ENCODE measurements at places on chromosomes 6 and 20. TPM values are rescaled to one million over a fixed set of nuclear protein-coding genes. Genes with fewer than 3 reads are reported as not detected.
A peak's percentile ranks its signal among the peaks of the same experiment; 100 is the strongest.

GRCh38 chr20:32441638-32442037, 83.5 kb downstream of the ASXL1 start:
- DNase-seq, result no peak

- no peak for DNase-seq
These were observed 911.4 kb upstream of the FLRT3 start for GRCh38 chr20:15248618-15249395.

DNA sequence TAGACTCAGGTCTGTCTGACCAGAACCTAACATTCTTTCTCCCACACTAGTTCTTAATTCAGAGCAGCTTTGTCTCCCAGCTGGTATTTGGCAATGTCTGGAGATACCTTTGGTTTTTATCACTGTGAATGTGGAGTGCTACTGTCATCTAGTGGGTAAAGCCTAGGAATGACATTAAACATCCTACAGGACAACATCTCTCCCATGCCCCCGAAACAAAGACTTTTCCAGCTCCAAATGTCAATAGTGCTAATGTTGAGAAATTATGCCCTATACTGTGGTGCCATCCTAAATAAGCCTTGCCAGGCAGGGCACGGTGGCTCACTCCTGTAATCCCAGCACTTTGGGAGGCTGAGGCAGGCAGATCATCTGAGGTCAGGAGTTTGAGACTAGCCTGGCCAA, 4.2 kb upstream of the TTPAL start:
- DNase-seq, result peak; percentile 24

DNA sequence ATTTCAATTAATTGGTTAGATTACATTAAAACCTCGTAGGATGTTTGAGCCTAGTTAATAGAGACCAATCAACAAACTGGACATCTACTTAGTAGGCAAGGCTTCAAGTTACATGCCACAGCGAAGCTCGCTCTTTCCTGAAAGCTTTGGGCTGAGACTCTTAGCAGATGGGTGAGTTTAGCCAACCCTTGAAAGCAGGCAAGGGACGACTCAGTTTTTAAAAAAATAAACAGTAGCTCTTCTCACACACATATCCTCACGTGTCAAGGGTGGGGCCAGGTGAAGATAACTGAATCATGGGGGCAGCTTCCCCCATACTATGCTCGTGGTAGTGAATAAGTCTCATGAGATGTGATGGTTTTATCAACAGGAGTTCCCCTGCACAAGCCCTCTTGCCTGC, 775 bp downstream of the MTFR2 start:
- DNase-seq, result no peak

DNA sequence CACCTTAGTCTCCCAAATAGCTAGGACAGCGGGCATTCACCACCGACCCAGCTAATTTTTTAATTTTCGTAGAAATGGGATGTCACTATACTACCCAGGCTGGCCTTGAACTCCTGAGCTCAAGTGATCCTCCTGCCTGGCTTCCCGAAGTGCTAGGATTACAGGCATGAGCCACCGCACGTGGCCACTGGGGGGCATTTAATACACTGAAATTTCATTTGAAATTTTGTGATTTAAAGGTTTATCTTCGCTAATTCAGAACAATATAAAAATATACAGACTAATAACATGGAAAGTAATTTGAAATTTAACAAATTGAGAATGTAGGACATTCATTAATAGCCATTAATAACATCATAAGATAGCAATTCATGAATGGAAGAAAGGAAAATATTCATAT, 20.5 kb upstream of the TBC1D32 start:
- peak; percentile 19 for DNase-seq

GRCh38 chr6:129786548-129786947, 74.6 kb downstream of the TMEM244 start:
- DNase-seq, result peak; percentile 14

GPR6 gene
- not detected for total RNA-seq

KHDC1L gene
- total RNA-seq, result not detected

MLIP gene
- total RNA-seq, result 1.4 TPM
